ENCODE measurements at places on chromosomes 3 and 15.

DNA sequence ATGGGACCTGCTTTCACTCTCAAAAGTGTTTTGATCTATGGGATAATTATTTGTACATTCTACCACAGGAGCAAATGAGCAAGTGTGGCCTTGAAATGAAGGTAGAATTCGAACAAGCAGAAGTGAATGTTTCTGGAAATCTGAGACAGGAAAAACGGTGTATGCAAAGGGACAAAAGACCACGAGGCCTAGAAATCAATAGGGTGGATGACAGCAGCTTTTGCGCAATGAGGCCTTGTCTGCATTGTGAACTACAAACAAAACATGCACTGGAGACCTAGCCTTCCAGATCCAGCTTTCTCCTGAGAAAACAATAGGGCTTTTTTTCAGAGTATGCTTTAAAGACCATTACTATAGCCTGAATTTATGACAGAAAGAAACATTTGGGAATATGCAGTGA, 1137.0 kb downstream of the ROBO2 start:
- DNase-seq, result no peak

- no peak for DNase-seq
Measured at GRCh38 chr3:46968783-46969428, 7.6 kb downstream of the CCDC12 start.

GRCh38 chr3:38646630-38647029, 2.9 kb downstream of the SCN5A start:
- no peak for DNase-seq

DNA sequence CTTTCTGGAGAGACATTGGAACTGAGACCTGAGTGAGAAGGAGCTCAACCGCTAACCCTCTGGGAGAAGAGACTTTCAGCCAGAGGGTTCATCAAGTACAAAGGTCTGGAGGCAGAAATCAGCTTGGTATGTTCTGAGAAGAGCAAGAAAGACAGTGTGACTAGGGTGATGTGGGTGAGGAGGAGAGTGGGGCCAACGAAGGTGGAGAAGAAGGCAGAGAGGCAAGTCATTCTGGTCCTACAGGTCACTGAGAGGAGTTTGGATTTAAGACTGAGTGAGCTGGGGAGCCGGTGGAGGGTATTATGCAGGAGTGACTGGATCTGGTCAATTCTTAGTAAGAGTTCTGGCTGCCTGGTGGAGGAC, 12.2 kb downstream of the XIRP1 start:
- no peak for DNase-seq

- no peak for DNase-seq
Measured at GRCh38 chr3:129793942-129794310, 99.6 kb downstream of the TMCC1 start.

DNA sequence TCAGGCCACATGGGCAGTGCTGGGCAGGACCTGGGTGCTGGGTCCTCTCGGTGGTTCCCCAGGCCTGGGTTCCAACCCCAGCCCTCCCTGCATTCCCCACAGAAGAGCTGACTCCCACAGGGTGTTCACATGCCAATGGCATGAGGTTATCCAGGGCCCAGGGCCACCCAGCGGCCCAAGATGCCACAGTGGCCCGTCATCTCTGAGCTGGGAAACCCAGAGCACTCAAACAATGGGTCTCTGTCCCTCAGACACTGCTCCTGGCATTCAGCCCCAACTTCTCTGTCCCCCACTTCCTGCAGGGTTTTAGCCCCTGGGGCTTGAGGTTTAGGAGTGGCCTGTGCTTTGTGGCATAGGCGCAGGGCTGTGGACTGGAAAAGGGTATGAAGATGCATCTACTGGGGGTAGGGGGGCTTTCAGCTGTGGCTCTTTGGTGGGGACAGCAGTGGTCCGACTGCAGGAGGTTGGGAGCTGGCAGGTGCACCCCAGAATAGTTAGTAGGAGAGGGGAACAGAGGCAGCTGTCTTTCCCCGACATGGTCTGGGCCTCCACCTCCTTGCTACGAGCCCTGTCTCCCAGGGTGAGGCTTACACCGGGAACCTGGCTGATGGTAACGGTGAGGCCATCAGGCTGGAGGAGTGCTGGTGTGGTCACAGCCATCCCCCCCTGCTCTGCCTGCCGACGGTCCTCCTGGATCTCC, 1.7 kb downstream of the CCDC9B start:
- no peak for DNase-seq

DNA sequence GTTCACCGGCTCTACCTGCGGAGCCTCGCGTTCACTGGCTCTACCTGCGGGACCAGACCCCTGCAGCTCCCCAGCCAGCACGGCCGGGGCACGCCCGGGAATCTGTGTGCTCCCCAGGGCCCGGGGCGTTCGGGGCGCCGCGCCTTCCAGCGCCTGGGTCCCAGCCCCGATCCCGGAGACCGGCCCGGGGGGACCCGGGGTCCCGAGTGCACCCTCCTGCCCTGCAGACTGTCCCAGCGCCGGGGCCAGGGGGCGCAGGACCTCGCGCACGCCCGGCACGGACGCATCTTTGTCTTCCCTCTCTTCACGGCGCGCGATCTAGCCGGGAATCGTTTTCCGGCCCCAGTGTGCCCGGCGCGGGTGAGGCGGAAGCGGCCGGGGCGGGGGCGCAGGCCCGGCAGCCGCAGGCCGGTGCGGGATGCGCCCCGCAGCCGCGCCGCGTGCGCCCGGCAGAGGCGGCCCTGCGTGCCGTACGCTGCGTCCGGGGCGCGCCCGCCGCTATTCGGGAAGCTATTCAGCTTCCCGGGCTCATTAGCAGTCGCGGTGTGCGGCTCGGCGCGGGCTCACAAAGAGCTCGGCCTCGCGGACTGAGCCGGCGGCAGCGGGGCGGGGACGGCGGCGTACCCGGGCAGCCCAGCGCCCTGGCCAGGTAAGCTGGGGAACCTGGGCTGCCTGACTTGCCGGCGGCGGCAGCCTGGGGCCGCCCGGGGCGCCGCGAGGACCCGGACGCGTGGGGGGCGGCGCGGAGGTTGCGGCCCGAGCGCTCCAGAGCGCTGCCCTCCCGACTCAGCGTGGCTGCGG, at the start of gene APBA2:
Gene APBA2, plus strand, starts transcription at position 345 of the 801 bp plus-strand sequence. CDS start 167,911 bp downstream, outside the sequence.
- no peak for DNase-seq

GRCh38 chr3:155129396-155129795, 49.3 kb downstream of the MME start:
- no peak for DNase-seq

DNA sequence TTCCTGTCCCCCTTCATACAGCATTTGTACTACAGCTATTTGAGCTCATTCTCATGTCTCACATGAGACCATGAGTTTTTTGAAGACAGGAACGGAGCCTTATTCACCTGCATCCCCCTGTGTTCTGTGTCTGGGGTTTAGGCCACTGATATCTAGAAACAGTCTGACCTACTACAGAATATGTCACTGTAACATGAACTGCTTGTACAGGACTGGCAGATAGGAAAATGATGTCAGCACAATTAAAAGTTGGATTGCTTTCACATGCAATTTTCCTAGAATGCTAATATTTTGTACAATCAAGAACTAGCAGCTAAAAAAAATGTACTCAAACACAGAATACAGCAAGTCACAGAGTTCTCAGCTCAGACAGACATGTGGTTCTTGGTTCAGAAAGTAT, 90.8 kb upstream of the FGF12 start:
- DNase-seq, result no peak

DNA sequence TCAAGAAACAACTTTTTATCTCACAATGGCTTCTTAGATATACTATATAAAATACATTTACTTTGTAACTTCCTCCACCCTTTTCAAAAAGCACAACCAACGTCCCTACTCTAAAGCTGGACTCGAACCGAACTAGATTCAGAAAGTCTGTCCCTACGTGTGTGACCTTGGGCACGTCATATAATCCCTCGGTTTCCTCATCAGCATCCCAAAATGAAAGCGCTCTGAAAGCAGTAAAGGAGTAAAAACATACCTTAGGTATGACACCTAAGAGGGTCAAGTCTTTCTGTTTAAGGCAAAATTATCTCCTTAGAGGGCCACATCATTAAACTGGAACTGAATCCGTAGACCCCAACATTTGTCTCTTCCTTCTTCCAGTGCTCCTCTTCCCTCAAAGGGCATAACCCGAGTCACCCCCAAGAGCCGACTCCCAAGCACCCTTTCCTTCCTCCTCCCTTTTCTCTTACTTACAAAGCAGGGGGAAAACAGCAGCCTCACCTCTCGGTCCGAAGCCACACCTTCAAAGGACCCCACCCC, 663 bp downstream of the PDCD10 start:
- no peak for DNase-seq

GRCh38 chr3:153160451-153161137, 1.4 kb upstream of the RAP2B start:
- DNase-seq, result peak; percentile 35

DNA sequence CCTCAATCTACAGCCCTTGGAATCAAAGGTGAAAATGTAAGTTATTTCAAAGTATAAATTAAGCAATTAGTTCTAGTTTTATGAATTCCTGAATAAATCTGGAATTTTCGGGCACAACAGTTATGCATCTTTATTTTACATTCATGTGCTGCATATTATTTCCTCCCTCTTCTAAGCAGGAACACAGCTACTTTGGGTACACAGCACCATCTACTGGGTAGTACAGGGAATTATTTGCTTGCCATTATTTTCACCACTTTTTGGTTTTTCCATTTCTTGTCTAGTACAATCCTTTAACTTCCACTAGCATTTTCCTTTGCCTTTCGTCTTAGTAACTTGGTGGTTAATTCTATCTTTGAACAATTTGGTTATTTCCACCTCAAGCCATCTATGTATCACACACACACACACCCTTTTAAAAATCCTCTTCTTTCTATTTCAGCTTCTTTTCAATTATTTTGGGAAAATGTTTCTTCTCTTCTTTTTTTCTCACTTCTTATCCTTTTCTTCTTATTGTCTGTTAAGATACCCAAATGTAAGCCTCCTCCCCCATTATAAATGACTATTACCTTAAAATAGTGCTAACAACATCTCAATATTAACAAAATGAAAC, 451.0 kb downstream of the MFSD1 start:
- no peak for DNase-seq

DNA sequence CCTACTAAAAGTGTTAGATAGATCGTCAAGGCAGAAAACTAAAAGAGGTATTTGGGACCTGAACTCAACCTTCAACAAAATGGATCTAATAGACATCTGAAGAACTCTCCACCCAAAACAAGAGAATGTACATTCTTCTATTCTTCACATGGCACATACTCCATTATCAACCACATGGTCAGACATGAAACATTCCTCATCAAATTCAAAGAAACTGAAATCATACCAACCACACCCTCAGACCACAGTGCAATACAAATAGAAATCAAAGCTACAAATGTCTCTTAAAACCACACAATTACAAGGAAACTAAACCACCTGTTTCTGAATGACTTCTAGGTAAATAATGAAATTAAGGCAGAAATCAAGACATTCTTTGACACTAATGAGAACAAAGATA, 984.1 kb upstream of the GBE1 start:
- no peak for DNase-seq

- no peak for DNase-seq
Measured at GRCh38 chr3:69370901-69371301, 15.0 kb downstream of the FRMD4B start.

- no peak for DNase-seq
Measured at GRCh38 chr3:126354776-126355175, 2.4 kb downstream of the KLF15 start.

DNA sequence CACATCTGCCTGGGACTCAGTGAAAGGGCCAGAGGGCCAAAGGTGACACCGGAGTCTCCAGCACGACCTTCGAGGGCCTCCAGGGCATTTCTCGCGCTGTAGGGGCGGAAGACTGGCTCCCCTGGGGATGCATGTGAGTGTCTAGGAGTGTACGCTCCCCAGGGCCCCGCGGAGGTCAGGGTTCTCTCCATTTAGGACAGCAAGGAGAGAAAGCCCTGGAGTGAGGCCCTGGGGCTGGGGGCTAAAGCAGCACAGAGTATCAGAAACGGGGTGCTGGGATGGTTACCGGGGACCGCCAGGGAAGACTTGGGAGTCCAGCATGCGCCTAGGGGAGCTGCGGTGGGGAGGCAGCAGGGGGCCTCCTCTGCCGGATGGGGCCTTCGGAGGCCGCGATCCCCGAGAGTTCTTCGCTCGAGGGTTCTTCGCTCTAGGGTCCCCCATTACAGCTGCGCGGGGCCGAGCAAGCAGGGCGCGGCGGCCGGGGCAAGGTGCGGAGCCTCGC, 595 bp upstream of the APBA2 start:
- DNase-seq, result no peak

GRCh38 chr3:173135059-173135458, 6.0 kb downstream of the SPATA16 start:
- no peak for DNase-seq

GRCh38 chr3:149992416-149993058, 21.8 kb upstream of the PFN2 start:
- no peak for DNase-seq

- DNase-seq, result peak; percentile 56
Measured at GRCh38 chr3:127652246-127652995, 20.3 kb upstream of the ABTB1 start.

GRCh38 chr3:178685591-178685906, 149.3 kb downstream of the KCNMB2 start:
- no peak for DNase-seq

GRCh38 chr3:87209111-87209510, 18.0 kb upstream of the CHMP2B start:
- DNase-seq, result no peak

- no peak for DNase-seq
Measured at GRCh38 chr3:156840826-156841689, 14.9 kb downstream of the LEKR1 start.

DNA sequence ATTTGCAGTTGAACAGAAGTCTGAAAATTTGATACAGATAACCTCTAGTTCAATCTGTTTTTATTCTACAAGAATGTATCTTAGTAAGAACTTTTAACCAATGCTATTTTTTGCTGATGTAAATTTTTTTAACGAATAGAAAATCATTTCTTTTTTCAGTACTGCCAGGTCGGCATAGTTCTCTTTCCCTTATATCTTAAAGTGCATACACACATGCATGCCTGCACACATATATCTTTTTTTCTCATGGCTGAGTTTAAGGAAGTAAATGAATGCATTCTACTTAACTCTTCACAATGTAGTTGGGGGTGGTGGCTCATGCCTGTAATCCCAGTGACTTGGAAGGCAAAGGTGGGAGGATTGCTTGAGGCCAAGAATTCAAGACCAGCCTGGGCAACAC, 48.4 kb downstream of the BLM start:
- DNase-seq, result no peak

- DNase-seq, result no peak
Measured at GRCh38 chr3:157832588-157832987, 273.6 kb downstream of the SHOX2 start.

- no peak for DNase-seq
Measured at GRCh38 chr3:136712941-136713340, 39.2 kb downstream of the STAG1 start.

- no peak for DNase-seq
Measured at GRCh38 chr3:194987571-194988494, 283.1 kb downstream of the XXYLT1 start.

- no peak for DNase-seq
Measured at GRCh38 chr3:176896640-176897039, 300.6 kb downstream of the TBL1XR1 start.

GRCh38 chr3:58271901-58272501, 34.0 kb upstream of the RPP14 start:
- DNase-seq, result no peak

Data from GM18507 (cell line).